NCI-H1092 treated with DMSO at 0.1 percent for 48 hours (cell line): ENCODE measurements at places on chromosomes 7 and 10.

GRCh38 chr10:100895346-100895745, 17.4 kb upstream of the SLF2 start:
- no peak for DNase-seq

DNA sequence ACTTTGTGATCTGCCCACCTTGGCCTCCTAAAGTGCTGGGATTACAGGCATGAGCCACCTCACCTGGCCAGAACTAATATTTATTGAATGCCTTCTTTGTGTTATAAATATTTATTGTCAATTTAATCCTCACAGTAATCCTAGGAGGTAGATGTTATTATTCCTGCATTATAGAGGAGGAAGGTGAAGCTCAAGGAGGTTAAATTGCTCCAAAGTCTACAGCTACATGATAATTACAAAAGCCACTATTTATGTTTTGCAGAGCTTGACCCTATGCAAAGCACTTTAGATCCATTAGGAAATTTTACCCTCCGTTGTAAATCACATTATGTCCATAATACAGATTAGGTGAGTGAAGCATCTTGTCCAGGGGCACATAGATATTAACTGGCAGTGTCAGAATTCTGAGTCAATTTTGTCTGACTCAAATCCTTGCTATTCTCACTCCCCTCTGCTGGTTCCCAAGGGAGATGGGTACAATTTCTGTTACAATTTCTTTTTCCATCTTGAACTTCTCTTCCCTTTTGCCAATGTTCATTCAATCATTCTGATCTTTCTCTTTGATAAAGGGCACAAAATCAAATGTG, 25.7 kb upstream of the CDK14 start:
- no peak for DNase-seq

DNA sequence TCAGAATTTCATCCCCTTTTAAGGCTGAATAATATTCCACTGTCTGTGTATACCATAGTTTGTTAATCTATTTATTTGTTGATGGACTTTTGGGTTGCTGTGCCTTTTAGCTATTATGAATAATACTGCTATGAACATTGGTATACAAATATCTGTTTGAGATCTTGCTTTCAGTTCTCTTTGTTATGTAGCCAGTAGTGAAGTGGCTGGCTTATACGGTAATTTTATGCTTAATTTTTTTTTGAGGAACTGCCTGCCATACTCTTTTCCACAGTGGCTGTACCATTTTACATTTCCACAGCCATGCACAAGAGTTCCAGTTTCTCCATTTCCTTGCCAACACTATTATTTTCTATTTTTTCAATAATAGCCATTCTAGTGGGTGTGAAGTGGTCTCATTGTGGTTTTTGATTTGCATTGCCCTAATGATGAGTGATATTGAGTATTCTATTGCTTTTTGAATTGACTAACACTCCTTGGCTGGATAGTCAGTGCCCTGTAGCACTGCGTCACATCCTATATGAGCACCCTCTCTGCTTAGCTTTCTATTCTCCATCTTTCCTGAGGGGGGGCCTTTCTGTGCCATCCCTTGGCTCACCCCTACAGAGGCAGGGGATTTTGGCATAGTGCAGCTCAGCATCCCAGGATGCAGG, 29.4 kb upstream of the RAPGEF5 start:
- DNase-seq, result no peak

DNA sequence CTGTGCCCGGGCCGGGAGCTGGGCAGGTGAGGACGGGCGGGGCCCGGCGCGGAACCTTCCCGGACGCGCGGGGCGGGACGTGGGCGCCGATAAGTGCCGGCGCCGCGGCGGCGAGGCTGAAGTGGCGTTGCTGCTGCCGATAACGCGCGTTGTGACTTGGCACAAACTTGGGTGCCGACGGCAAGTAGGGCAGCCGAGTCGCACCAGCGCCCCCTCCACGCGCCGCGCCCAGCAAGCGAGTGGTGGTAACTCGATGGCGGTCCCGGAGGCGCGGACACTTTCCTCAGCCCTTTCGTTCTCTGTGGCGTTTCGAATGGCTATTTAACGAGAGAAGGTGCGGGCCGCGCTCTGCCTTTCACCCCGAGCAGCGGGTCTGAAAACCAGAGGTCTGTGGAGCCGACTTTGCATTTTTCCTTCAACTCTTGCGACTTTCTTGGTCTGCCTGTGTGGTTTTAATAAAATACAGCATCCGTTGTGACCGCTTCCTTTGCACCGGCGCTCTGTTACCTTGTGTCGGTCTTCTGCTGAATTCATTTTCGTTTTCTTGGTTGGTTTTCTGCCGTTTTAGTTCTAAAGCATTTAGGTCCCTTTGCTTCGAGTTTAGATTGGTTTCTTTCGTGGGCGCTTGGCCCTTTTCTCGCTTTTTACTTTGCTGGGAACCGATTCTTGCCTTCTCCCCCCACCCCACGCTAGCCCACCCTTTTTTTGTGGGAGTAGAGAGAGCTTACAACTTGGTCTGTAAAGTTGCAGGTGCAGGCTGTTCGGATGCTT, 701 bp downstream of the STK17A start:
- peak; percentile 56 for DNase-seq

DNA sequence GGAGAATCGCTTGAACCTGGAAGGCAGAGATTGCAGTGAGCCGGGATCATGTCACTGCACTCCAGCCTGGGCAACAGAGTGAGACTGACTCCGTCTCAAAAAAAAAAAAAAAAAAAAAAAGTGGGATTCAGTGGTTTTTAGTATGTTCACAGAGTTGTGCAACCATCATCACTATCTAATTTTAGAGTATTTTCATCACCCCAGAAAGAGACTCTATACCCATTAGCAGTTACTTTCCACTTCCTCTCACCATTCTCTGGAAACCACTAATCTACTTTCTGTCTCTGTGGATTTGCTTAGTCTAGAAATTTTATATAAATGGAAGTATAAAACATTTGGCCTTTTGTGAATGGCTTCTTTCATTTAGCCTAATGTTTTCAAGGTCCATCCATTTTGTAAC, 113.4 kb downstream of the ST7 start:
- no peak for DNase-seq
